ENCODE measurements at places on chromosomes 16 and 17. TPM values are rescaled to one million over a fixed set of nuclear protein-coding genes. Genes with fewer than 3 reads are reported as not detected.

- H3K4me1 ChIP-seq = no peaks in the 10 kb centered on the region
- H3K4me3 ChIP-seq = no peak overlapping the region
- H3K27me3 ChIP-seq = no peaks in the 10 kb centered on the region
- no peaks in the 10 kb centered on the region for H3K36me3 ChIP-seq
These were observed 135.8 kb downstream of the STX8 start for GRCh38 chr17:9439851-9440250.

Gene KRTAP4-3
- total RNA-seq = not detected

DNA sequence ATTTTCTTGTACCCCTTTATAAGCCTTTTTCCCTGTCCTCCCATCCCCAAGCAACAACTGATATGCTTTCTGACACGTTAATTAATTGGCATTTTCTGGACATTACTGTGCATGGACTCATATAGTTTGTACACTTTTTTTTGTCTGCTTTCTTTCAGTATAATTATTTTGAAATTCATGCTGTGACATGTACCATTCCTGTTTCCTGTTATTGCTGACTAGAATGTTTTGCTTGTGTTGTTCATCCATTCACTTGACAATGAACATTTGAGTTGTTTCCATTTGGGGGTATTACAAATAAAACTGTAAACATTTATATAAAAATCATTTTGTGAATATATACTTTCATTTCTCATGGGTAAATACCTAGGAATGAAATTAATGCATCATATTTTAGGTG lies 50.6 kb downstream of the RBBP6 start:
- H3K36me3 ChIP-seq = no peaks in the 10 kb centered on the region
- no peaks in the 10 kb centered on the region for H3K4me1 ChIP-seq
- no peak overlapping the region for H3K27ac ChIP-seq
- no peak overlapping the region for H3K4me3 ChIP-seq

DNA sequence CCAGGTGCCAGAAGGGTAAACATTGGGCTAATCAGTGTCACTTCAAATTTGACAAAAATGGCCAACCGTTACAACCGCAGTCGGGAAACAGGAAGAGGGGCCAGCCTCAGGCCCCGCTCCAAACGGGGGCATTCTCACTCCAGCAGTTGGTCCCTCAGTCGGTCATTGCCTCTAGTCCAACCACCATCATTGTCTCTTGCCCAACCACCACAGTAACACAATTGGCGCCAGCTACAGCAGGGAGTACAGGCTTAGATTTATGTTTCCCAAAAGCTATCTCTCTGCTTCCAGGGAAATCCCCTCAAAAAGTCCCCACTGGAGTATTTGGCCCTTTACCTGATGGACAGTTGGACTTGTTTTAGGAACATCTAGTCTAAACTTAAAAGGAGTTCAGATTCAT lies 20.3 kb downstream of the ALOX15B start:
- no peak overlapping the region for H3K4me3 ChIP-seq
- H3K36me3 ChIP-seq = no peaks in the 10 kb centered on the region
- no peak overlapping the region for H3K27ac ChIP-seq
- H3K27me3 ChIP-seq = peaks cover 70% of the 10 kb centered on the region

Gene P2RX5
- 6.0 TPM for total RNA-seq

- DNase-seq = no peak
- H3K27me3 ChIP-seq = no peaks in the 10 kb centered on the region
- H3K4me3 ChIP-seq = no peak overlapping the region
- H3K36me3 ChIP-seq = no peaks in the 10 kb centered on the region
- H3K27ac ChIP-seq = no peak overlapping the region
- no peaks in the 10 kb centered on the region for H3K4me1 ChIP-seq
These were observed 13.2 kb upstream of the HEATR6 start for GRCh38 chr17:60091908-60092331.

- H3K36me3 ChIP-seq = no peaks in the 10 kb centered on the region
- no peak overlapping the region for H3K27ac ChIP-seq
- no peak for DNase-seq
- no peaks in the 10 kb centered on the region for H3K27me3 ChIP-seq
- peaks cover 3% of the 10 kb centered on the region for H3K4me1 ChIP-seq
These were observed 34.4 kb downstream of the NFAT5 start for GRCh38 chr16:69600202-69600601.

Gene CLEC19A
- not detected for total RNA-seq

- H3K36me3 ChIP-seq = peaks cover 17% of the 10 kb centered on the region
- no peak overlapping the region for H3K4me3 ChIP-seq
- H3K4me1 ChIP-seq = peaks cover 39% of the 10 kb centered on the region
These were observed 4.3 kb downstream of the UBE2G1 start for GRCh38 chr17:4362141-4362540.

Gene FAM20A
- 9.8 TPM for total RNA-seq

- no peaks in the 10 kb centered on the region for H3K27me3 ChIP-seq
- no peaks in the 10 kb centered on the region for H3K36me3 ChIP-seq
- H3K4me3 ChIP-seq = no peak overlapping the region
- no peaks in the 10 kb centered on the region for H3K4me1 ChIP-seq
These were observed 64.2 kb upstream of the METRNL start for GRCh38 chr17:83014940-83015910.

- H3K4me3 ChIP-seq = no peak overlapping the region
- no peaks in the 10 kb centered on the region for H3K4me1 ChIP-seq
- H3K27ac ChIP-seq = no peak overlapping the region
- DNase-seq = no peak
- H3K36me3 ChIP-seq = no peaks in the 10 kb centered on the region
- peaks cover 12% of the 10 kb centered on the region for H3K27me3 ChIP-seq
These were observed 17.8 kb upstream of the MPHOSPH6 start for GRCh38 chr16:82187829-82188228.

GRCh38 chr17:48110761-48111160 lies 3.2 kb downstream of the SNX11 start:
- H3K4me1 ChIP-seq = peaks cover 9% of the 10 kb centered on the region
- no peak for DNase-seq
- peaks cover 29% of the 10 kb centered on the region for H3K36me3 ChIP-seq
- no peaks in the 10 kb centered on the region for H3K27me3 ChIP-seq

GRCh38 chr16:57226701-57227621 lies 18.1 kb upstream of the ARL2BP start:
- no peaks in the 10 kb centered on the region for H3K27me3 ChIP-seq
- DNase-seq = no peak
- no peak overlapping the region for H3K27ac ChIP-seq
- no peak overlapping the region for H3K4me3 ChIP-seq
- H3K36me3 ChIP-seq = peaks cover 100% of the 10 kb centered on the region
- no peaks in the 10 kb centered on the region for H3K4me1 ChIP-seq

DNA sequence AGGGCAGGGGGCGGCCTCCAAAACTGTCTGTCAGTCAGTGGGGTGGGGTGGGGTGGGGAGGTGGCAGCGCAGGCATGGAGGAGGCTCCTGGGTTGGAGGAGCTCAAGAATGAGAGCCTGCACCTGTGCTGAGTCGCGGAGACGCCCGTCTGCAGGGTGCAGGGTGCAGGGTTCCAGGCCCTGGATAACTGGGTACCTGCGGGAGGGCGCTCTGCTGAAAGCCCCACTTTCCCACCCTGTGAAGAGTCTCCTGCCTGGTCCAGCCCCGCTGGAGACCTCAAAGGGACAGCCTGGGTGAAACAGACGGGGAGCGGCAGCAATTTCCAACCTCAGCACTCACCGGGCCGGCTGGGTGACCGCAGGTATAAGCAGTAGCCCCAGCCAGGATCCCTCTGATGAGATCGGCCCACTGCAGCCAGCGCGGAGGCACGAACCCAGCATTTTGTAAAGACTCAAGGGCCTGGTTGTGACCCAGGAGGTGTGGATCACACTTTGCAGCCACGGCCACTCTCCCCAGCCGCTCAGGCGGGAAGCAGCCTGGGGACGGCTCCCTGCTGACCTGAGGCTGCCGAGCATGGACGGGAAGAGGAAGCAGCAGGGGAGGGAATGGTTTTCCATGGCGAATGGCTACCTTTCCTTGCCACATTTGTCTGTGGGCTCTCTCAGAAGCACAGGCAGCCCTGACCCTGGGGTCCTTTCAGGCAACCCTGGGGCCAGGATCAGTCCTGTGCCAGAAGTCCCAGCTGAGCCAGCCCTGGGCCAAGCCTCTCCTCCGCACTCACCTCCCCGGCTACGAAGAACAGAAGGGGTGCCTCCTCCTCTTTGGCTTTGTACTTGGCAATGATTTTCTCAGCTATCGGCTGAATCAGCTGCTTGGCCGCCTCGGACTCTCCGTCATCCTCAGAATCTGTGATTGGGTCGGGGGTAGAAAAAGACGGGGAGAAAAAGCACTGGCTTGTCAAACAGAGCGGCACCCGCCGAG lies 21.0 kb downstream of the MRM3 start:
- no peaks in the 10 kb centered on the region for H3K4me1 ChIP-seq
- H3K4me3 ChIP-seq = no peak overlapping the region
- no peaks in the 10 kb centered on the region for H3K36me3 ChIP-seq
- H3K27me3 ChIP-seq = no peaks in the 10 kb centered on the region

DNA sequence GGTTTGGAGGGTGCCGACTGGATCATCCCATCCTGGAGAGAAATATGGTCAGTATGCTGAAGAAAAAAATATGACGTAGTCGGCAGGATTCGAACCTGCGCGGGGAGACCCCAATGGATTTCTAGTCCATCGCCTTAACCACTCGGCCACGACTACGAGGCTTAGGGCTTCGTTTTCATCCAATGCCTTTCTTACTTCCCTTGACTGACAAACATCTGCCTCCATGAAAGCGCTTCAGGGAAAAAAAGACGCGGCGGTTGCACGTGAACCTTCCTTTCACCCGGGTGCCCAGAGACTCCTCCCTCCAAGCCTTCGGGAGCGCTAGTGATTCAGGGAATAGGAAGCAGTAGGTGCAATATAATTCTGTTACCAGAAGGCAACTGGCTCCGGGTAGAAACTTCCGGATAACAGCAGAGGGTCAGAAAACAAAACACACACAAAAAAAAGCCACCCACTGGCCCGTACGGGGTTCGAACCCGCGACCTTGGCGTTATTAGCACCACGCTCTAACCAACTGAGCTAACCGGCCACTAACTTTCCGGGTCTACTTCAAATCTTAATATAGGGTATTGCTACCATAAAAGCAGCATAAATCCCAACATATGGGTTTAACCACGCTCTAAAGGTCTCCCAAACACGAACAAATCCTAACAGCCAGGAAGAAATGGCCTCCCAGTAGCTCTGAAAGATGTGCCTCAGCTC lies 16.3 kb upstream of the AURKB start:
- H3K4me3 ChIP-seq = peak overlapping the region; percentile 39
- H3K36me3 ChIP-seq = peaks cover 4% of the 10 kb centered on the region
- peak overlapping the region; percentile 58 for H3K27ac ChIP-seq
- no peaks in the 10 kb centered on the region for H3K27me3 ChIP-seq

GRCh38 chr17:31494259-31495021 lies 103.0 kb downstream of the RAB11FIP4 start:
- no peak overlapping the region for H3K27ac ChIP-seq
- H3K4me3 ChIP-seq = no peak overlapping the region
- H3K36me3 ChIP-seq = no peaks in the 10 kb centered on the region
- H3K27me3 ChIP-seq = no peaks in the 10 kb centered on the region
- H3K4me1 ChIP-seq = peaks cover 10% of the 10 kb centered on the region

- H3K27ac ChIP-seq = no peak overlapping the region
- peaks cover 5% of the 10 kb centered on the region for H3K36me3 ChIP-seq
- no peak for DNase-seq
These were observed 17.8 kb upstream of the CRK start for GRCh38 chr17:1473841-1474240.

Gene WSCD1
- 4.2 TPM for total RNA-seq

GRCh38 chr17:79952265-79952877 lies 83.3 kb downstream of the TBC1D16 start:
- no peak overlapping the region for H3K4me3 ChIP-seq
- H3K27me3 ChIP-seq = no peaks in the 10 kb centered on the region
- peaks cover 24% of the 10 kb centered on the region for H3K4me1 ChIP-seq
- DNase-seq = no peak

- H3K4me1 ChIP-seq = peaks cover 43% of the 10 kb centered on the region
- no peaks in the 10 kb centered on the region for H3K27me3 ChIP-seq
- H3K36me3 ChIP-seq = no peaks in the 10 kb centered on the region
- DNase-seq = peak; percentile 60
These were observed 138.7 kb downstream of the GAS7 start for GRCh38 chr17:10059684-10060211.

Gene TSPOAP1
- 18.7 TPM for total RNA-seq

Gene KRT33B
- total RNA-seq = not detected

Gene SOCS1
- 2.5 TPM for total RNA-seq

Gene PRDM7
- total RNA-seq = not detected

Gene KIF1C
- 602 TPM for total RNA-seq

Gene DPEP1
- not detected for total RNA-seq

DNA sequence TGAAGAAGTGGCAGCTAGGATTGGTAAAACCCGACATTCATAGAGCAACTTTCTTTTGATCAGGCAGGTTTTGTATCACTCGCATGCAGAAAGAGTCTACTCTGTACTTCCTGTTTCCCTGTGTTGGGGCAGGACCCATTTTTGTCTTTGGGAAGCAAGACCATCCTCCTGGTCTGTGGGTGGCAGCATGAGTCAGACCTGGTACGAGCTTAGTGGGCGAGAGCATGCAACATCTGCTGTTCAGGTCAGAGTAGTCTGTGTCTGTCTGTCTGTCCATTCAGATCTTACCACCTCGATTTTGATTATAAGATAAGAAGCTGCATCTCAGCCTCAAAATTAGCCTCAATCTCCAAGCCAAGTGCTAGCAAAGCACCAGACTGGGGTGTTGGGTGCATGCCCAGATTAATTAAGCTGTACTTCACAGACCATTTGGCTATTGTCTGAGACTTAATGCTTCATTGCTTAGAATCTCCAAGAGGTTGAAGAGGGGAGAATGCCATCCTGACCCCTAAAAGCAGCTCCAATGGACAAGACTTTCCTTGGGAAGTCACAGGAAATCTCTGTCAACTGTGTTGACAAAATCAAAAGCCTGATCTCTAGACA lies 110.9 kb downstream of the XYLT1 start:
- peaks cover 6% of the 10 kb centered on the region for H3K4me1 ChIP-seq
- no peak overlapping the region for H3K4me3 ChIP-seq
- H3K27me3 ChIP-seq = no peaks in the 10 kb centered on the region
- DNase-seq = no peak
- no peaks in the 10 kb centered on the region for H3K36me3 ChIP-seq

DNA sequence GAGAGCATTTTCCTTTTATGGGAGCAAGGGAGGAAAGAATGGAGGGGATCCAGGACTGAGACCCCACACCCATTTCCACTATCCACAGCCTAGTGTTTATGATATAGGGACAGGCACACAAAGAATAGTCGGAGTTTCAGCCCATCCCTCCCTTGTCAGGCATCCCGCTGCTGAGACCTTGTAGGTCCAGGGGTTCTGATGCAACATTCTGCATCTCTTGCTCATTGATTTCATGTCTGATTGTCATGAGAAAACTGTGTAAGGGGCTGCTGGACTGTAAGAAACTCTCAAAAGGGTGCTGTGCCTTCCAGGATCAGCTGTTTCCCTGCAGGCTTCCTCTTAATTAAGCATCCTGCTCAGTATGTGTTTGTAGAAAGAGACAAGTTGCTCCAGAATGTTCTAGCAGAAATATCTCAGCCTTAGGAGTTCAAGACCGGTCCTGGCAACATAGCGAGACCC lies 5.3 kb upstream of the POLR3E start:
- H3K27me3 ChIP-seq = no peaks in the 10 kb centered on the region
- DNase-seq = no peak
- H3K4me1 ChIP-seq = peaks cover 4% of the 10 kb centered on the region
- H3K27ac ChIP-seq = no peak overlapping the region
- H3K36me3 ChIP-seq = no peaks in the 10 kb centered on the region
- H3K4me3 ChIP-seq = no peak overlapping the region

Gene ACSM3
- 5.9 TPM for total RNA-seq

Gene TRAF4
- total RNA-seq = 3.6 TPM

Gene TEN1
- total RNA-seq = 9.9 TPM

Gene TADA2A
- total RNA-seq = 11.3 TPM

Measured in heart right ventricle (tissue), 16 donors.